Esophagus mucosa (tissue), 1 donor: ENCODE measurements at places on chromosomes 7 and 10. TPM values are rescaled to one million over a fixed set of nuclear protein-coding genes. Genes with fewer than 3 reads are reported as not detected.

DNA sequence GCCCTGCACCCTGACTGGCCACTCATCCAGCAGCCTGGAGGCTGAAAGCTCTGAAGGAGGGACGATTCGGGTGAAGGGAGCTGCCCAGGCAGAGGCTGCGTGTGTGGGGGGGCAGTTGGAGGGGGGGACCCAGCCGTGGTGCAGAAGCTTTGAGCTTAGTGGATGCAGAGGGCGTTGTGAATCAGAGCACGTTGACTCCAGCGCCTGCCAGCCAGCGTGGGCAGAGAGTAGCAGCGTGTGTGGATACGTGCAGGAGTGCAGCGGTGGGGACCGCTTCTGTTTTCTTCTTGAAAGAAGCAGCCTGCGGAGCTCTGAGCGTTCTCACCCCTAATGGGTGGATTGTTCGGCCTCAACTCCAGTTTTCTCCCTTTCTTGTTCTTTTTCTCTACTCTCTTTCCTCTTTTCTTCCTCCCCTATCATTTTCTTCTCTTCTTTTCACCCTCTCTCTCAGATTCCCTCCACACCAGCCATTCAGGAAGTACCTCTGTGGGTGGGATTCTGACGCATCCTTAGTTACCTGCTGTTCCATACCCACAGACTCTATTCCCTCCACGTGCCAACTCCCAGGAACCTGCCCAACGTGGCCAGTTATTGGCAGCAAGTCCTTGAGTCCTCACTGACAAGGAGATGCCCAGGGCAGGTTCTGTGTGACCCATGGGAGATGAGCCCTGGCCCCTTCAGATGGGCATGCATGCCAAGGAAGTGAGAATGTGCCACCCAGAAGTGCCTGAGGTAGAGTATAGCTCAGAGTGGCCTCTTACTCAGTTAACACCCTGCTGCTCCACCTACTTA, 47.4 kb downstream of the SORCS3 start:
- no peak for ATAC-seq

DNA sequence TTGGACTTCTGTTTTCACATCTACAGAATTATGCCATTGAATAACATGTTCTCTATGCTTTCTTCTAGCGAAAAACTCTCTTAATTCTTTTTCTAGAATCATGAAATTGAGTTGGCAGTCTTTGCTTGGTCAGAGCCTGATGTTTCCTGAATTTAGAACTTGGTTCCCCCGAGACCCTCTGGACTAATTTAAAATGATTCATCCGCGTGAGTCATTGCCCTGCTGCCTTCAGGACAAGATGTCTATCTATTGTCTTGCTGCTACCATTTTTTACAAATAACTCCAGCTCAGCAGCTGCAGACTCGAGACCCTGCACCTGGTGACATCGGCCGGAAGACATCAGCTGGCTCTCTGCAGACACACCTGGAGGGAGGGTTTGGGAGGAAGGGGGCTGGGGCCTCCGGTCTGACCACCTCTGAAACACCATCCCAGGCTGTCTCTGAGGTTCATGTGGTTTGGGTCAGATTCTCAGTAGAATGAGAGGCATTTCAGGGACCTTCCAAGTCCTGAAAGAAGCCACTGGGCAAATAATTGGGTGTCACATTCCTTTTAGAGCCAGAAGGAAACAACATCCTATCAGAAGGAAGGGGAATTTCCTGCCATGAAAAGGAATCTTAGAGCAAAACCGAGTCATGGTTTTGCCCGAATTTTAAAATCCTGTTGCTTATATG, 20.9 kb upstream of the KLF6 start:
- ATAC-seq, result no peak

TSPAN15 gene
- 3.4 TPM for total RNA-seq

GRCh38 chr10:130171196-130171595, 35.0 kb downstream of the GLRX3 start:
- no peak for ATAC-seq

DNA sequence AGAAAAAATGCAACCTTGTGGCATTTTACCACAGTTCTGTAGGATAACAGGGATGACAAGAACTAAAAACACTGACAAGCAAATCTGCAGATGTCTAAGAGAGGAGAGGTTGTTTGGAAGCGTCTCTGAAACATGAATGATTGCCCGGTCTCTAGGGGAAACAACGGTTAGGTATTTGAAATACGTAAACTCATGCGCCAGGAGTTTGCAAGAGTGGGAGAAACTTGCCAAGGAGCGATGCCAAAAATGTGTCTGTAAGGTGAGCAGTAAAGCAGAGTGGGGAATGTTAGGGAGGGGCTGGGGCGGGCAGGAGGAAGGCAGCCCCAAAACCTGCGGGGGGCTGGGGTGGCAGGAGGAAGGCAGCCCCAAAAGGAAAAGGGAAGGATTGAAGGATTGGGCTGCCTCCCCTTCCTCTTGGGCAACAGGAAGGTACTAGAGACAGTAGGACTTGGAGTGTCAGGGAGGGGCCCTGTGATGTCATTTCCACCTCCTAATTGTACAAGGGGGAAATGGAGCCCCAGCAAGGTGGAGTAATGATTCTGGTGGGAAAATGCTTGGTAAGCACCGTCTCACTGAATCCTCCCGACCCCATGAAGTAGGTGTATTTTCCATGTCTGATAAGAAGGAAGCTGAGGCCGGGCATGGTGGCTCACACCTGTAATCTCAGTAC, 33.2 kb upstream of the PLEKHA1 start:
- ATAC-seq, result no peak

DNA sequence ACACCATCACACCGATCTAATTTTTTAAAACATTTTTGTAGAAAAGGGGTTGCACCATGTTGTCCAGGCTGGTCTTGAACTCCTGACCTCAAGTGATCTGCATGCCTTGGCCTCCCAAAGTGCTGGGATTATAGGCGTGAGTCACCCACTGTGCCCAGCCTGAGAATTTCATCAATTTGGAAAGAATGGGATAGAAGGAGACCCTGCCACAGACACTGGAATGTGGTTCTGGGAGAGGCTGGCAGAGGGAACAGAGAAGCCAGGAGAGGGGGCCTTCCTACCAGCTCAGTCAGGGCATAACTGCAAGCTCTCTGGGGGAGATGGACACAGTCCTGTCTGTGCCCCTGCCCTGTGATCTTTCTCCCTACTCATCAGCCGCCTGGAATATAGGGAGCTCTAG, 42.1 kb upstream of the MKRN1 start:
- no peak for ATAC-seq

HHEX gene
- 1.1 TPM for total RNA-seq
